ENCODE measurements at places on chromosomes 5 and 9. TPM values are rescaled to one million over a fixed set of nuclear protein-coding genes. Genes with fewer than 3 reads are reported as not detected.

- no peak for DNase-seq
Observed at GRCh38 chr5:166561759-166562158, 1729.7 kb upstream of the WWC1 start.

GRCh38 chr5:5980538-5980895 lies 397.8 kb downstream of the MED10 start:
- DNase-seq = no peak

DNA sequence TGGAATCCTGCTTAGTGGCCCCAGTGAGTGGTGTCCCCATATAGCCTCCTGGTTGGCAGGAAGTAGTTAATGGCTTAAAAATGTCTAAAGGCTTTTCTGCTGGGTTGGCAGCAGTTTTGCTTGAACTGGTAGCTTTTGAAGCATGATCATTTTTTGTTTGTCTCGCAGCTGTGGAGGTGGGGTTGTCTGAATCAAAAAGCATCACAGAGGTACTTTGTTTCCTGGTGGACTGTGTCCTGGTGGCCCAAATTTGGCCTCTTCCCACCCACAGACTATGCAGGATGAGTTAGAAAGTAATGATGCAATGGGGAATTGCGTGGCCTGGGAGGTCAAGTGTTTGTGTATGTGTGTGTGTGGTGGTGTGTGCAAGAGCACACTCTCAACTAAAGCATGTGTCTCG lies 322.7 kb downstream of the ARHGEF28 start:
- DNase-seq = no peak

- no peak for DNase-seq
Observed at GRCh38 chr9:84319632-84320031, 20.9 kb downstream of the SLC28A3 start.

DNA sequence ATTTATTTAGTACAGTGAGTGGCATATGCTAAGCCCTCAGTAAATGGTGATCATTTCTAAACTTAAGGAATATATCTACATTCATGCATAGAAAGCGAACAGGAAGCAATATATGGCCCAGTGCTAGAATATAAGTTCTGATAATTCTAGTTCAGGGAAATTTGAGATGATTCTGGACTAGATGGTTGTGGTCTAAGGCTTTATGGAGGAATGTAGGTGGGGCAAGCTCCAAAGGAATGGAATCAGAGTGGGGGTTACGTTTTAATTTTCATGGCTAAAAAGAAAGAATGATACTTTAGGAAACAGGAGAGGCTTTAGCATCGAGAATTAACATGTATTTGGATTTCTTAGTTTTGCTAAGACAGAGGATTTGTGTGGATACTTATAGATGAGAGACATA lies 56.1 kb downstream of the MTREX start:
- DNase-seq = no peak

TRPM3 gene
- not detected for total RNA-seq

N4BP3 gene
- total RNA-seq = 5.9 TPM

SPATA31A3 gene
- not detected for total RNA-seq
